A549 treated with CpdA at 1 μM for 4 hours (cell line): ENCODE measurements at places on chromosomes 6 and 20. TPM values are rescaled to one million over a fixed set of nuclear protein-coding genes. Genes with fewer than 3 reads are reported as not detected.

ILRUN gene
- total RNA-seq, result 30.3 to 34.0 TPM (median 31.6 TPM) in 5 replicates

BTBD9 gene
- total RNA-seq, result 2.2 to 2.7 TPM (median 2.4 TPM) in 5 replicates

SOBP gene
- total RNA-seq, result 0.93 to 1.2 TPM (median 1.1 TPM) in 5 replicates

CLDN20 gene
- not detected in 5 replicates for total RNA-seq

SLCO4A1 gene
- 4.5 to 9.1 TPM (median 8.6 TPM) in 5 replicates for total RNA-seq

HLA-DRB5 gene
- not detected in 5 replicates for total RNA-seq

SIRPB2 gene
- not detected in 5 replicates for total RNA-seq

CFB gene
- 1.4 to 3.1 TPM (median 2.1 TPM) in 5 replicates for total RNA-seq

TGM3 gene
- total RNA-seq, result 0.03 to 0.21 TPM (median 0.07 TPM) in 3 of 5 replicates, not detected in the others

CLPSL1 gene
- total RNA-seq, result not detected in 5 replicates

PLCB1 gene
- 0.34 to 1.0 TPM (median 0.61 TPM) in 5 replicates for total RNA-seq

PAK5 gene
- total RNA-seq, result not detected in 5 replicates

PPP1R3D gene
- 1.8 to 2.8 TPM (median 2.4 TPM) in 5 replicates for total RNA-seq

SAMD5 gene
- total RNA-seq, result 0.62 to 0.94 TPM (median 0.76 TPM) in 5 replicates

DSP gene
- total RNA-seq, result 33.2 to 57.4 TPM (median 40.2 TPM) in 5 replicates

RIPPLY2 gene
- 0.34 to 1.5 TPM (median 0.37 TPM) in 5 replicates for total RNA-seq

NMBR gene
- total RNA-seq, result not detected in 5 replicates

FAM83D gene
- total RNA-seq, result 61.6 to 78.3 TPM (median 75.0 TPM) in 5 replicates

ARHGAP40 gene
- total RNA-seq, result not detected in 5 replicates

ADNP gene
- 40.2 to 54.3 TPM (median 43.9 TPM) in 5 replicates for total RNA-seq

OLIG3 gene
- total RNA-seq, result not detected in 5 replicates

MDFI gene
- total RNA-seq, result 0.24 to 1.3 TPM (median 0.80 TPM) in 5 replicates

OPRL1 gene
- 0.44 to 0.76 TPM (median 0.57 TPM) in 5 replicates for total RNA-seq

LHFPL5 gene
- total RNA-seq, result 0.13 to 0.22 TPM (median 0.16 TPM) in 3 of 5 replicates, not detected in the others

DAAM2 gene
- 0.01 to 0.06 TPM in 2 of 5 replicates, not detected in the others for total RNA-seq

KIAA0408 gene
- 6.0 to 7.4 TPM (median 6.1 TPM) in 5 replicates for total RNA-seq

FAM162B gene
- not detected in 5 replicates for total RNA-seq

VAPB gene
- 50.2 to 58.1 TPM (median 51.1 TPM) in 5 replicates for total RNA-seq

MEP1A gene
- total RNA-seq, result not detected in 5 replicates

ZSWIM1 gene
- 5.4 to 7.1 TPM (median 6.5 TPM) in 5 replicates for total RNA-seq

ALDH8A1 gene
- total RNA-seq, result 0.21 to 0.65 TPM (median 0.34 TPM) in 5 replicates

CST1 gene
- 1.3 to 2.0 TPM (median 1.6 TPM) in 5 replicates for total RNA-seq

ID4 gene
- total RNA-seq, result 1.2 to 2.6 TPM (median 2.1 TPM) in 5 replicates

RAET1L gene
- 0.18 to 0.49 TPM (median 0.27 TPM) in 5 replicates for total RNA-seq

RUNX2 gene
- total RNA-seq, result 0.81 to 1.2 TPM (median 1.0 TPM) in 5 replicates

EDEM2 gene
- 40.2 to 48.7 TPM (median 48.1 TPM) in 5 replicates for total RNA-seq

C6orf58 gene
- 0.14 to 0.21 TPM (median 0.21 TPM) in 3 of 5 replicates, not detected in the others for total RNA-seq

PPP1R16B gene
- 0.09 to 0.14 TPM (median 0.13 TPM) in 5 replicates for total RNA-seq

PKIB gene
- 0.36 to 1.4 TPM (median 0.66 TPM) in 5 replicates for total RNA-seq

OR12D3 gene
- not detected in 5 replicates for total RNA-seq

HELZ2 gene
- 7.7 to 10.0 TPM (median 9.7 TPM) in 5 replicates for total RNA-seq

COL11A2 gene
- total RNA-seq, result 0.76 to 1.2 TPM (median 0.82 TPM) in 5 replicates

TRIM15 gene
- total RNA-seq, result 0.29 TPM in 1 of 5 replicates, not detected in the others

TUBB1 gene
- total RNA-seq, result 0.06 TPM in 1 of 5 replicates, not detected in the others

VGLL2 gene
- total RNA-seq, result not detected in 5 replicates

FAM209B gene
- 0.32 to 0.76 TPM (median 0.63 TPM) in 3 of 5 replicates, not detected in the others for total RNA-seq

TRERF1 gene
- total RNA-seq, result 6.8 to 8.8 TPM (median 8.0 TPM) in 5 replicates

ULBP3 gene
- total RNA-seq, result 3.6 to 4.0 TPM (median 3.7 TPM) in 5 replicates

COX4I2 gene
- total RNA-seq, result not detected in 5 replicates

SGK2 gene
- 5.6 to 6.9 TPM (median 6.3 TPM) in 5 replicates for total RNA-seq

CCDC28A gene
- 11.7 to 14.0 TPM (median 12.8 TPM) in 5 replicates for total RNA-seq

NR2E1 gene
- total RNA-seq, result 0.03 to 0.09 TPM (median 0.05 TPM) in 3 of 5 replicates, not detected in the others

GNMT gene
- total RNA-seq, result 0.09 to 0.20 TPM in 2 of 5 replicates, not detected in the others

SLC22A1 gene
- 1.7 to 3.5 TPM (median 2.8 TPM) in 5 replicates for total RNA-seq

SLC22A2 gene
- 0.02 to 0.09 TPM in 2 of 5 replicates, not detected in the others for total RNA-seq

ERVFRD-1 gene
- total RNA-seq, result not detected in 5 replicates

LTA gene
- total RNA-seq, result 0.08 to 0.13 TPM (median 0.10 TPM) in 3 of 5 replicates, not detected in the others

TTK gene
- total RNA-seq, result 18.4 to 22.5 TPM (median 19.3 TPM) in 5 replicates

TFAP2B gene
- total RNA-seq, result not detected in 5 replicates
